Activated CD4-positive, alpha-beta T cell treated with anti-CD3 and anti-CD28 coated beads for 4 hours (primary cell): ENCODE measurements at places on chromosomes 4 and X.

DNA sequence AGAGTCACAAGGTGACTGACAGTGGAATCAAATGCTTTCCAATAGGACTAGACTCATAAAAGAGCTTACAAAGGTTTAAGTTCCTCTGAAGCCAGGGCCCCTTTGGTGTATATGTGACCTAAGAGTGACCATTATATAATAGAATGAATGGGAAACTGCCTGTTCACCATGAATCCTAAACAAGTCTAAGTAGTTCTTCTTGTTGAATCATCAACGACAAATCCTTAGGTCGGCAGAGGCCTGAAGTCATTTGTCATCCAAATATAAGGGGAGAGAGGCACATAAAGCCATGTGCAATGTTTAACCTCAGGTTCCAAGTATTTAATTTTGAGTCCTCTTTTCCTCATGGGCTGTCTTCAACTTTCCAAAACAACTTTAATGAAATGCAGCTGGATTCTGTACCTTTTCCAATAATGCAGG lies 122.4 kb downstream of the RASL11B start:
- DNase-seq: no peak

GRCh38 chr4:135564090-135564489 lies 1362.5 kb upstream of the PABPC4L start:
- DNase-seq: no peak

DNA sequence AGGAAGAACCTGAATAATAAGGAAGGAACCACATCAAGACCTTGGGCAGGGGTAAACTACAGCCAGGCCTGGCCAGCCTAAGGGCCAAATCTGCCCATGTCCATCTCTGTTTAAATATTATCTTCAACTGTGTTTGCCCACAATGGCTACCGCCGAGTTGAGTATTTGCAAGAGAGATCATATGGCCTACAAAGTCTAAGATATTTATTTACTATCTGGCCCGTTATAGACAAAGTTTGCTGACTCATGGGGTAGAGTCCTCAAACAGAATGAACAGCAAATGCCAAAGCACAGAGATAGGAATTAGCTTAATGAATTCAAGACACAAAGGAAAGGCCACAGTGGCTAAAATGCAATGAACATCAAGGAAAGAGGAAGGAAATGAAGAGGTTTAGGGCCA lies 44.8 kb downstream of the RPS6KA3 start:
- DNase-seq: no peak

GRCh38 chrX:131072871-131073571 lies 14.9 kb downstream of the ARHGAP36 start:
- no peak for DNase-seq

- DNase-seq: no peak
Observed at GRCh38 chr4:184380707-184381106, 93.6 kb downstream of the IRF2 start.

DNA sequence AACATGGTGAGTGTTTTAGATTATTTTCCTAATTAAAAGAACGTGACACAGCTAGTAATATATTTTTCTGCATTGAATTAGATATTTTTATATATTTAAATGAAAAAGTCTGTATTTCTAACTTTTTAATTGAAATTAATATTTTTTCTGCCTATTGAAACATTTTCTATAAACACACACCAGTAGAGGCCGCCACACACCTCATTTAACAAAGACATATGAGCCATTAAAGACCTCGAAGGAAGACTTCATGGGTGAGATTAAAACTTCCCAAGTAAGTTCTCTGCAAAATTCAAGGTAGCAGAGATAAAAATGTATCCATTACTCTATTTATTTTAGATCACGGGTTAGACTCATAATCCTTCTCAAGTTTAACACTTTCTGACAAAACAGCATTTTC lies 8.3 kb downstream of the SLITRK2 start:
- no peak for DNase-seq

DNA sequence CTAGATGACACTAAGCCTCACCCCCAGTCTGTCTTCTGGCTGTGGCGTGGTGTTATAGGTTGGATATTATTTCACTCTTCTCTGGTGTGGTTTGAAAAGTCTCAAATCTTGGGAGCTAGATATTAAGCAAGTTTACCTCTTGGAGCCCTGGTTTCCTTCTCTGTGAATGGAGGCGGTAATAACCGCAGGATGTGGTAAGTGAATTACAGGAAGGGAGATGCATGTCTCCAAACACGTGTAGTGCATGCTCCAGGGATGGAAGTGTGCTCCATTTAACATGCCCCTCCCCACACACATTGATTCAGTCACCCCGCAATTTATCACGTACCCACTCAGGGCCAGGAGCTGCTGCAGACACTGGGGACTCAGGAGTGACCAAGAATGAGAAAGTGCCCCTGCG lies 4.9 kb downstream of the ZNF275 start:
- no peak for DNase-seq

- DNase-seq: peak; percentile 78
Observed at GRCh38 chr4:154551872-154552686, 1.9 kb upstream of the PLRG1 start.

GRCh38 chrX:31591355-31591754 lies 519.5 kb upstream of the FTHL17 start:
- no peak for DNase-seq

- DNase-seq: no peak
Observed at GRCh38 chrX:154056770-154057241, 37.1 kb upstream of the IRAK1 start.

GRCh38 chr4:25088093-25088952 lies 57.6 kb upstream of the LGI2 start:
- no peak for DNase-seq

- DNase-seq: no peak
Observed at GRCh38 chr4:81502564-81502963, 30.9 kb upstream of the RASGEF1B start.

GRCh38 chrX:37993837-37994619 lies 12.3 kb upstream of the SYTL5 start:
- DNase-seq: no peak

DNA sequence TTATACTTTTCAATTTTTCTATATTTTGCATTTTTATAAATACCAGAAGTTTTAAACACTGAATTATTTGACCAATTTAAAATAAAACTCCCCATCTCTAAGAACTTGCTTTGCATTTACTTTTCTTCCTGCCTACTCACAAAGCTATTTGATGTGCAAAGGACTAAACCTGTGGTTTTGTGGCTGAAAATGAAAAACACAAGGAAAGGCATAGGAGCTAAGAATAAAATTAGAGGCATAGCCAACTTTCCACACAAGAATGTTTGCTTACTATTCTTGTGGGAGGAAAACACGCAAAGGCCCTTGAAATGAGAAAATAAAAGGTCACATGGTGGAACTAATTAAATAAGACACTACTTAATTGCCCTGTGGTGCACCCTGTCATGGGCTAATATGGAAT lies 221.2 kb downstream of the KLHL13 start:
- no peak for DNase-seq

- no peak for DNase-seq
Observed at GRCh38 chr4:1837069-1837468, 18.9 kb downstream of the LETM1 start.

- no peak for DNase-seq
Observed at GRCh38 chr4:79050541-79050880, 111.3 kb upstream of the PAQR3 start.

DNA sequence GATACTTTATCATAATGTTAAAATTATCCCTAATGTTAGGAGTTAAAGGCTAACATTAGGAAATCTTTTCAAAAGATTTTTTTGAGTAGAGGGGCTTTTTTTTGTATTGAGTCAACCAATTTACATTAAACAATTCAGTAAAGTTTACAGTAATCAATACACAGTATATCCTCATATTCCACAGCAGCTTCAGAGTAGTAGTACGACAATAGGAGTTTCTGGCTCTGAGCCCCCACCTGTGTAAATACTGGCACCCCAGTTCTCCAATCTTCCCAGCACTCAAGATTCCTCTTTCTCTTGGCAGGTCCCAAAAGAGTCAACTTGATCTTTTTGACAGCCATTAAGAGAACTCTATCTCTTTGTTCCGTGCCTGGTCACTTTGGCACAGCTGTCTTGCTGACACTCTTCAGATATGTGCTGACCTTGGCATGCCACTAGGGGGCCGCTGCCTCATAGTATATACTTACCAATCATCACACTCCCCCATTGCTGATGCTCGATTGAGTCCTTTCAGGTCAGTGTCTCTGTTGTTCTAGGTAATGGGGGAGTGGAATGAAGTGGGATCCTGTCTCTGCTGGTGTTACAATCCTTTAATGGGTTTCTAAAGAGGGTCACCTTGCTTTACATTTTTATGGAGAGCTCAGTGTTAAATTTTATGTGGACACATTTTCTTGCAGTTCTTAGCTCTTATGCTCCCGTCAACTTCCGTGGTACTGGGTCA lies 19.5 kb upstream of the CCNI start:
- peak; percentile 73 for DNase-seq

- peak; percentile 66 for DNase-seq
Observed at GRCh38 chr4:2792711-2793585, at the start of gene SH3BP2. SH3BP2 (plus strand) TSS chr4:2793085; CDS start chr4:2820618, 27,533 bp downstream.

- no peak for DNase-seq
Observed at GRCh38 chrX:74902806-74903205, 22.4 kb downstream of the NEXMIF start.

GRCh38 chr4:89056953-89057398 lies at the start of gene FAM13A:
FAM13A (minus strand) TSS chr4:89057185; CDS start chr4:89056964, 221 bp downstream.
- DNase-seq: no peak

DNA sequence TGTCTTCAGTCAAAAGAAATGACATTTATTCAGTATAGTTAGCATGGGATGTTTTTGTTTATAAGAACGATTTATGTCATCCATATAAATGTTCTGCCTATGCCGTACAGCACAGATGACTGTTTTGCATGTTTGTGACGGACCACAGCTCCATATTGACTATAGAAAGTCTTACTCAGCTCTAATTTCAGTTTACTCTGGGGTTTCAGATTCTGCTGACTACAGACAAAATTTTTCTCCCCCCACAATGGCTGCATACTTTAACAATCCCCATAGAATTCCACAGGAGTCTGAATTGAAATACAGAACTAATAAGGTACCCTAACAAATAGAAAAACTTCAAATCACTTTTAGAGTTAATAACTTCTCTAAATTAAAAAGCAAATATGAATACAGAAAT lies 191.0 kb downstream of the SCFD2 start:
- DNase-seq: no peak

DNA sequence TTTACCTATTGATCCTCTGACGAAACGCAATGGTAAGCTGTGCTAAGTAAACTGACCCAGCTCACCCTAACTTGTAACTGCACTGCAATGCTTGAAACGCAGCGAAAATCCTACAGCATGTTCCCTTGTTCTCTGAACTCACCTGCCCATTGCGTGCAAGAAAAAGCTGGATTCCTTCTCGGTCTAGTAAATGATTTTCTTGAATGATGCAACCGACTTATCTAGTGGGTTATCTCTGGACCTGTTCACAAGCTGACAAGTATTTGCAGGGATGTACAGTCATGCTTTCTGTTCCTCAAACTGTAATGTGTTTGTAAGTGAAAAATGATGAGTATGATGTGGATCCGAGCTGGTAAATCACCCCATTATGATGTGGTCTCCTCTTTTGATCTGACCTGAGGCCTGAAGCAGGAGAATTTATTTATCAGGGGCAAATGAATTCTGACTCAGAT lies 140.1 kb downstream of the BTC start:
- no peak for DNase-seq

DNA sequence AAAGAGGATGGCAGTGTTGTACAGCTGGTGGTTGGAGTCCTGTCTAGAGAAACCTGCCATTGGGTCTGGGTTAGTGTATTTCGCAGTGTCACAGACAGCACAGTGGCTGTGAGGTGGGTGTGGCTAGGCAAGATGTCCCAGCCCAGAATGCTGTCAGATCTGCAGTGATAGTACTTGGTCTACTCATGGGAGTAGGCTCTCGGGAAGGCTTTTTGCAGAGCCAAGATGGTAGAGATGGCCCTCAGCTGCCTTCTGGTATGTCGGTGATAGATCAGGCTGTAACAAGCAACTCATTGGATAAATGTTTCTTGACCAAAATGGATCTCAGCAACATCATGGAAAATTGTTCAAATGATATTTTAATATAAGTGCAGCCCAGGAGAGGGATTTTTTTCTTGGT lies 84.3 kb upstream of the WDR1 start:
- DNase-seq: no peak

- DNase-seq: no peak
Observed at GRCh38 chrX:110180176-110180927, 137.5 kb downstream of the AMMECR1 start.

- DNase-seq: no peak
Observed at GRCh38 chrX:69210581-69210980, 45.3 kb upstream of the PJA1 start.

DNA sequence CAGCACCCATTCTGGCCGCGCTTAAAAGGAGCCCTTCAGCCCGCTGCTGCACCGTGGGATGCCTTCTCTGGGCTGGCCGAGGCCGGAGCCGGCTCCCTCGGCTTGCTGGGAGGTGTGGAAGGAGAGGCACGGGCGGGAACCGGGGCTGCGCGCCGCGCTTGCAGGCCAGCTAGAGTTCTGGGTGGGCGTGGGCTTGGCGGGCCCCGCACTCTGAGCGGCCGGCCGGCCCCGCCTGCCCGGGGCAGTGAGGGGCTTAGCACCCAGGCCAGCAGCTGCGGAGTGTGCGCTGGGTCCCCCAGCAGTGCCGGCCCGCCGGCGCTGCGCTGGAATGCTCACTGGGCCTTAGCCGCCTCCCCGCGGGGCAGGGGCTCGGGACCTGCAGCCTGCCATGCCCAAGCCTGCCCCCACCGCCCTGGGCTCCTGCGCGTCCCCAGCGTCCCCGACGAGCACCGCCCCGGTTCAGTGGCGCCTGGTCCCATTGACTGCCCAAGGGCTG lies 111.3 kb downstream of the PCDH18 start:
- DNase-seq: no peak

GRCh38 chr4:181674315-181674875 lies 568.8 kb upstream of the TENM3 start:
- DNase-seq: no peak

DNA sequence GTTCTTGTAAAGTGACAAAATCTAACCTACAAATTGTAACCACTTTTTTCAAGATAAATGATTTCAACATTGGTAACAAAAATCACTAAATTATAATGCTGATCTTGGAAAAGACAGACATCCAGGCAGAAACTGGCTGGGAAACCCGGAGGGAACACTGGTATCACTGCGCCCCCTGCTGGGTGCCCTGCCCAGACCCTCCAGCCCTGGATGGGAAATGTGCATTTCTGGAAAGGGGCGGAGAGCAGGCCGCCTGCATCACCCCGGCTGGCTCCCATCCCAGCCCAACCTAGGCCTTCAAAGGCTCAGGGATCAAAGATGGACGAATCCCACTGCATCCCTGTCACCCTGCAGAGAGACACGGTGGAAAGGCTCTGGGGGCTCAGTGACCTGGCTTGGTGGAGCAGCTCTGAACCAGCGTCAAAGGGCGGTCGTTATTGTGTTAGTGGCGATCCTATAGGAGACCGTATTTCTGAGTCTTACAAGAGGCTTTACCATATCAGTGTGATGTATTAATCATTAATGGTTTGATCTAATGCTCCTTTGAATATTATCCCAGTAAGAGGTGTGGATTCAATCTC lies 37.3 kb downstream of the ACOX3 start:
- DNase-seq: peak; percentile 43

DNA sequence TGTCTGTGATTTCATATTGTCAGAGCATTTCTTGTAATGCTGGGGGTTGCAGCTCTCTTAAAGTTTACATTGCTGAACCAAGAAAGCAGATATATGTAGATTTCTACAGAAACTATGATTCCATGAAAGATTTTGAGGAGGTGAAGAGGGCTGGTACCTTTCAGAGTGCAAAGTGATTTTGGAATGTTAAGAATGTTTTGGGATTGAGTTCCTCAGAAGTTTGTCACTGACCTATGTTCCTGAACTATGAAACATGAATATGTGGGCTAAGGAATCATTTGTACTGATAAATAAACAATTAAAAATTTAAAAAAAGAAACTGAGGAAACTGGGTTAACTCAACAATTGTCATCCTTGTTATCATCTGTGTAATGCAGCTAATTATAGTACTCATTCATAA lies 12.3 kb upstream of the CHIC2 start:
- no peak for DNase-seq

GRCh38 chrX:66200855-66201795 lies 37.1 kb downstream of the HEPH start:
- no peak for DNase-seq
